MM.1S (cell line): ENCODE measurements at places on chromosomes 13 and 19.

- no peak for DNase-seq
Observed at GRCh38 chr19:4911314-4911713, 2.0 kb downstream of the UHRF1 start.

- DNase-seq: peak; percentile 34
Observed at GRCh38 chr13:43054803-43055802, 31.7 kb downstream of the DNAJC15 start.

GRCh38 chr13:66879988-66880387, 350.1 kb downstream of the PCDH9 start:
- no peak for DNase-seq

GRCh38 chr19:15236886-15237285, 4.6 kb upstream of the EPHX3 start:
- no peak for DNase-seq

DNA sequence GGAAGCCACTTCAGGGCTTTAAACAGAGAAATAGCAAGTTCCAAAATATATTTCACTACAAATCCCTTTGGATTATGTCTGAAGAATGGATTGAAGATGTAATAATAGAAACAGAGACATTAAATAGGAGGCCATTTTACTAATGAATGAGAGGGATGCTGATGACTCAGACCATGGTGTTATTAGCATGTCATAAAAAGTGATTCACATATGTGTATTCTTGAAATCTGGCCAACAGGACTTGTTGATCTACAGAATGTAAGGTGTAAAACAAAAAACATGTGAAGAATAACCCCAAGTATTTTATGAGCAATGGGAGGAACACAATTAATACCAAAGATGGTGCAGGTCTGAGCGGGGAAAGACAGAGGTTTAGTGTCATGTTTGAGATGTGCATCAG, 873.7 kb downstream of the SLITRK5 start:
- DNase-seq: no peak

DNA sequence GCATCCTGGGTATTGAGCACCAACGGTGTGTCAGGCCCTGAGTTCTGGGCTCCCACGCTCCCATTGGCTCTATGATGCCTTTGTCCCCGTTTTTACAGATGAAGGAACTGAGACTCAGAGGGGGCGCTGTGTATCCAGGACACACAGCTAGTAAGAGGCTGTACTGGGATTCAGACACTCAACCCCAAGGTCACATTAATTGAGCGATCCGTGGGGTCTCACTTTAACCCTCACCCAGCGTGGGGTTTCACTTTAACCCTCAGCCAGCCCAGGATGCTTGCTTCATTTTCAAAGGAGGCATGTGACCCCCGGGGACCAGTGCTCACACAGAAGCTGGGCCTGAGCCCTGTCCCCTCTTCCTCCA, 42.6 kb downstream of the CYP4F22 start:
- no peak for DNase-seq

DNA sequence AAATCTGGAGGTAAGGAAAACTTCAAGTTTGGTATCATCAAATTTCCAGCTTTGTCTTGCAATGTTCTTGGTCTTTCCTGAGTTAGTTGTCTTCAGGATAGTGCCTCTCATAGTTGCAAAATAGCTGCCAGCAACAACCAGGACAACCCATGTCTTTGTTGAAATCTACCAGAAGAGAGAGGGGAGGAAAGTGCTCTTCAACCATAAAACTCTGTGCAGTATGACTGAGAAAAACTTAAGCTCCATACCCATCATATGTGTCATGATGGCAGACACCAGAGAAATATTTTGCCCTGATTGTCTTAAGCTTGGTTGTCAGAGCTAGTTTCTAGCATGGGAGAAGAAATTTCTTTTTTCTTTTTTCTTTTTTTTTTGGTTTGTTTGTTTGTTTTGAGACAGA, 103.3 kb downstream of the SPRY2 start:
- DNase-seq: no peak

- DNase-seq: no peak
Observed at GRCh38 chr13:23695196-23695595, 125.0 kb downstream of the TNFRSF19 start.

- no peak for DNase-seq
Observed at GRCh38 chr19:13461536-13461935, 44.7 kb downstream of the CACNA1A start.

DNA sequence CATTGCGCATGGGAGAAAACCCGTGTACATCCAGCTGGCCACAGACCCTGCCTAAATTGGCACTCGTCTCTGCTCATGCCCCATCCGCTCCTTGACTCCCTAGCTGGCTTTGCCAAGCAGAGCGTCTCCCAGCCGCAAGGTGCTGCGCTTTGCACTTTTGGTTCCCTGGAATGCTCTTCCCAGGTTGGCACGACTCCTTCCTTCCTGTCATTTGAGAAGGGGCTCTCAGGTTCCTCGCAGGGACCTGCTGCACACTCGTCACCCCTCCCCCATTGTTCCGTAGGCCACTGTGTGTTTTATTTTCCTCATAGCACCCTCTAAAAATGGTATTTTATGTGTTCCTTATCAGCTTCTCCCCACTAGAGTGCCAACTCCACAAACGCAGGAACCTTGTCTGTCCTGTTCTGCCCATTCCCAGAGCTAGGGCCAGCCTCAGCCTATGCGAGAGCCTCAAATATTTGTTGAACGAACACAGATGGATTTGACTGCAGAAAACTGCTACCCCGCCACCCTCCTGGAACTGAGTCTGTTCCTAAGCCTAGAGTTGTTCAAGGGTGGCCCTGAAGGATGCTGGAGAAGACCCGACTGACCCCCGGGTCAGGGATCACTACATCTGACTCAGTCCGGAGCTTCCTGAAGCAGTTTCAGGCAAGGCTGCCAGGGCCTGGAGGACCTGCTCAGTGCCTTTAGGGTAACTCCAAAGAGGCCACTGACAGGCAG, 8.4 kb upstream of the CEBPA start:
- DNase-seq: no peak

GRCh38 chr19:5225486-5226345, 114.9 kb downstream of the PTPRS start:
- DNase-seq: no peak

GRCh38 chr19:281156-281853, 9.9 kb downstream of the PLPP2 start:
- DNase-seq: no peak

DNA sequence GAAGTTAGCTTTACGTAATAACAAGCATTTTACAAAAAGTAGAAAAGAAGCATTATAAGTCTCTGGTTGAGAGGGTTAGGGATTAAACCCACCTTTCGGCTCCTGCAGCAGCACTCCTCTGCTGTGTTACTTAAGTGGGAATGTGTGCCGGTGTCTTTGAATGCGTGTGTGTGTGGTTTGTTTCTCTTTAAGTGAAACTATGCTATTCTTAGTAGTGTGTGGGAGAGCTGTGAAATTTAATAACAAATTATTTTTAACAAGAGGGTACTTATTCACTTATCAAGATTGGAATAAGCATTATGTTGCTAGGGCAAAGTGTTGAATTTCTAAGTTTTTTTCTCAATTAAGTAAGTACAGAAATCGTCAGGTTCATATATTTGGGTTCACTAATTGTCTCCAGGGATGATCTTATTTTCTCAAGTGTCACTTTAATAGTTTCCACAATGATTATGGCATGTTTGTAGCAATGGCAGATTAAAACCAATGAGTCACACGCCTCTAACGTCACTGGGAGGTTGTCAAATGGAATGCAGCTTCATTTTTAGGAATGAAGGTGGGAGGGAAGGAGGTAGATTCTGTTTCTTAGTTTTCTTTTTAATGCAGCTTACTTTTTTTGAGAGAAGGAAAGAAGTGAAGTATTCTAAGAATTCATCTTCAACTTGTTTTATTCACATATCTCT, 151.3 kb downstream of the LMO7 start:
- no peak for DNase-seq

- DNase-seq: no peak
Observed at GRCh38 chr19:35301961-35302360, 10.0 kb downstream of the MAG start.

- DNase-seq: no peak
Observed at GRCh38 chr19:2885736-2886135, 15.0 kb upstream of the ZNF57 start.

DNA sequence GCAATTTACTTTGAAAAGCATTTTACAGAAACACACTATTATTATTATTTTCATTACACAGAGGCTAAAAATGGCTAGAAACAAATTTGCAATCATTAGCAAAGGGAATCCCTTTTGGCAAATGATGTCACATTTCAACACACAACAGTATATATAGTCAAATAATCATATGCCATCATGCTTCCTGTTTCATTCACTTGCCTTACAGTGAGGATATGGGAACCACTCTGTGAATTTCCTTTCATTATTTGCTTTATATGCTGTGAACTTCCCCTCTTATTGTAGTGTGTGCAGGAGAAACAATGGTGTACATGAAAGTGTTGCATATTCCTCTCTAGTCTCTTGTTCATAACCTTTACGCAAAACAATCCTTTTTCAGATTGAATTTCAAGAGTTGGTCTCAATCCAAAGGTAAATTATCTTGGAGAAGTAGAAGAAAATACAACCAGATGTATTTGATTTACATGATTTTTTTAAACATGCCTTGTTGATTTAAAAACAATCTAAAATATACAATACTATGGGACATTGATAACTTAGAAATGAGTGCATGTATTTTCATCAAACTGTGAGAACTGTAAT, 657.3 kb downstream of the EFNB2 start:
- no peak for DNase-seq

GRCh38 chr13:108984251-108984920, 355.0 kb downstream of the MYO16 start:
- DNase-seq: no peak

DNA sequence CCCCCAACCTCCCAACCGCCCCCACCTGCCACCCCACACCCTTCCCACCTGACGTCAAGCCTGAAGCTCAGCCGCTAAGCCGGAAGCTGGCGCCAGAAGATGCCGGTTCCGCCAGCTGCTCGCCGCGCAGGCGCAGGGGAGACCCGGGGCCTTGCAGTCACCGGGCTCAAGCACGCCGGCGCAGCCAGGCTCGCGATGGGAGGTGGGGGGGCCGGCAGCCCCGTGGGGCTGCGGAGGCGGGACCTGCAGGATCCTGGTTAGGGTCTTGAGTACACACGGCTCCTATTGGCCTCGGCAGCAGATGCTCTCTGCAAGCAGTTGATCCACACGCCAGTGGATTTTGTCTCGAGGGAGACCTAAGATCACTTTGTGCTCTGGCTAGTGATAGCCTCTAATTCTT, at the start of gene LIG4:
TSS of gene LIG4 (minus strand) at position 101 of the 400 bp plus-strand sequence. CDS start 4,268 bp downstream, outside the sequence.
- peak; percentile 89 for DNase-seq

DNA sequence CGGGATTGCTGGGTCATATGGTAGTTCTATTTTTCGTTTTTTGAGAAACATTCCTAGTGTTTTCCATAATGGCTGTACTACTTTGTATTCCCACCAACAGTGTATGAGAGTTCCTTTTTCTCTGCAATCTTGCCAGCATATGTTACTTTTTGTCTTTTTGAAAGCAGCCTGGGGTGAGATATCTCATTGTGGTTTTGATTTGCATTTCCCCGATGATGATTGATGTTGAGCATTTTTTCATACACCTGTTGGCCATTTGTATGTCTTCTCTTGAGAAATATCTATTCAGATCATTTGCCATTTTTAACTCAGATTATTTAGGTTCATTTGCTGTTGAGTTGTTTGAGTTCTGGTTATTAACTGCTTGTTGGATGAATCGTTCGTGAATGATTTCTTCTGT, 18.5 kb upstream of the ATP12A start:
- no peak for DNase-seq

- no peak for DNase-seq
Observed at GRCh38 chr13:32225481-32225931, 89.7 kb downstream of the ZAR1L start.

GRCh38 chr13:53326716-53327115, 298.1 kb downstream of the OLFM4 start:
- DNase-seq: no peak
